ENCODE measurements at places on chromosomes 1 and 21.

DNA sequence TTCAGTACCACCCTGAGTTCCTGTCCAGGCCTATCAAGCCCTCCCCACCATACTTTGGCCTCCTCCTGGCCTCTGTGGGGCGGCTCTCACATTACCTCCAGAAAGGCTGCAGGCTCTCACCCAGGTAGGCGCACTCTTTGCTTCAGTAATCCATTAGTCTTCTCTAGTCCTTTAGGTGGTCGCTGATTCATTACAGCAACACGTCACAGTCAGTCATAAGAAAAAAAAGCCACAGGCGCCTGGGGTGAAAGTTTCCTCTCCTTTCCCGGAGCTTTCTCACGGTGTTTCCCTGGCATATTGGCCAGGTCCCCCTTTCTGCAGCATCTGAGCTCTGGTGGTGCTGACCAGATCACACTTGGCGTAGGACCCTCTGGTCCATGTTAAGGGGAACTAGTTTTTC, 12.1 kb downstream of the SLFNL1 start:
- DNase-seq, result no peak

DNA sequence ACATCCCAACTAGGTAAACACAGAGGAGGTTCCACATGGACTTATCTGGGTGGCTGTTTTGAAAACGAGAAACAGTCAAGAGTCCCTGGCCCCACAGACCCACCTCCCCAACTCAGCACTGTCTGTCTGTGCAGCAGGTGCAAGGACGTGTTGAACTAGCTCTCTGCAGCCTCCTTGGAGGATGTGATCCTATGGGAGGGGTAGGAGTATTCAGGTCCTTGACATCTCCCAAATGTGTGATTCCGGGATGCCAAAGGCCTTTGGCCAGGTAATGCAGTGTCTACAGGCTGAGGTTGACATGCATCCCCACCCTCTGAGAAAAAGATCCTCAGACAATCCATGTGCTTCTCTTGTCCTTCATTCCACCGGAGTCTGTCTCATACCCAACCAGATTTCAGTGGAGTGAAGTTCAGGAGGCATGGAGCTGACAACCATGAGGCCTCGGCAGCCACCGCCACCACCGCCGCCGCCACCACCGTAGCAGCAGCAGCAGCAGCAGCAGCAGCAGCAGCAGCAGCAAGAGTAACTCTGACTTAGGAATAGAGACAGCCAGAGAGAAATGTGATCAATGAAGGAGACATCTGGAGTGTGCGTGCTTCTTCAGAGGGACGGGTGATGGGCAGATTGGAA, 151.6 kb upstream of the CAMK1G start:
- DNase-seq, result no peak

DNA sequence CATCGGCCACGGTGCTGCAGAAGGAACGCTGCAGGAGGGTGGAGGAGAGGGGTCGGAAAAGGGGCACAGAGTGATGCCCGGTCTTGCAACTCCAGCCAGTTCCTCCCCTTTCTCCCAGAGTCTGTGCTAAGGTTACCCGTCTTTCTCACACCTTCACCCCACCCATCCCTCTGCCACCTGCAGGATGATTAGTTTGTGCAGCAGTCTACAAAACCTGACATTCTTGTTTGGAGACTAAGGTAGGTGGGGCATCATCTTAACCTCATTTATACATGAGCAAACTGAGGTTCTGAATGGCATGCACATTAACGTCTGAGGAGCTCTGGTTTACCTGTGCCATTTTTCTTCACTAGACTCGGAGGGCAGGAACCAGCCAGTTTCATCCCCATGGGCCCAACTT, 232.3 kb downstream of the GRIK3 start:
- DNase-seq, result no peak

- no peak for DNase-seq
Observed at GRCh38 chr1:33288976-33289857, 31.7 kb downstream of the A3GALT2 start.

GRCh38 chr1:247409869-247410544, 6.0 kb upstream of the NLRP3 start:
- DNase-seq, result no peak

DNA sequence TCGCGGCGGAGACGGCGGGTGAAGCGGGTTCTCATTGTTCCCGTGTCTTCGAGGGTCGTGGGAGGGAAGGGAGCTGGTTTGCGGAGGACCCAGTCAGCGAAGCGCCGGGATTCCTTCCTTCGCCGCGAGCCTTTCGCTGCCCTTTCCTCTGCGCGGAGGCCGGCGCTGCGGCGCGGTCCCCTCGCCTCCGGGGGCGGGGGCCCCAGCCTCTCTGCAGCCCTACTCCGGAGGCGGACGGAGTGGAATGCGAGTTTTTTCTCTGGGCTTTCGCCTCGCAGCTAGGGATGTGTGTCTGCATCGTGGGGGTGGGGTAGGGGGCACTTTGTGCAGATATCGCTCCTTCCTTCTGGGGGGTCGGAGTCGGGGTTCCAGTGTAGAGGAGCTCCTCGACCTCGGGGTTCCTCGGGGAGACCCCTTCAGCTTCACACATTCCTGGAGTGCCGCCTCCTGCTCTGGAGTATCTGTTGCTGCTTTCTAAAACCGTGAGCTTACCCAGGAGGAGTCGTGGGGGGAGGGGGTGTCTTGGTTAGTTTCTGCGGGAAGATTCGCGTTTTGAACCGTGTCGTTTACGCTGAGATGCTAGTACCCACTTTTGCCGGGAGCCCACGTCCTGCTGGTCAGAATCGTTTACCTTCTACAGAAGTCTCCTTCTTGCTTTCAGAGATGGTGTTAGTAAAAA, 595 bp downstream of the RNF2 start:
- DNase-seq, result peak; percentile 5

- no peak for DNase-seq
Observed at GRCh38 chr1:30731806-30732276, 8.5 kb upstream of the MATN1 start.

DNA sequence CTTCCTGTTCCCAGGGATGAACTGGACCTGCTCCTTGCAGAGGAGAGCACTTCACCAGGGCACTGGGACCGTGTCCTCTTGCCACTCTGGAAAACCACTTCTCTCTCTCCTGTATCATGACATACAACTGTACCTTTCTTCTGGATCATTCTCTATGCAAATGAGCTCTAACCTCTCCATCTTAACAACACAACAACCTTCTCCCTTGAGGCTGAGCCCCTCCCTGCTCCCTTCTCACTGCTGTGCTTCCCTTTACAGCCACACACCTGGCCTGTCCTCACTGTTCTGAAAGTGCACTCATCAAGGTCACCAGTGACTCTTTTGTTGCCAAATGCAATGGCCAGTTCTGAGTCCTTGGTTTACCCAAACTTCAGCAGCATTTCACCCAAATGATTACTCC, 54.5 kb upstream of the MRPS6 start:
- DNase-seq, result no peak

DNA sequence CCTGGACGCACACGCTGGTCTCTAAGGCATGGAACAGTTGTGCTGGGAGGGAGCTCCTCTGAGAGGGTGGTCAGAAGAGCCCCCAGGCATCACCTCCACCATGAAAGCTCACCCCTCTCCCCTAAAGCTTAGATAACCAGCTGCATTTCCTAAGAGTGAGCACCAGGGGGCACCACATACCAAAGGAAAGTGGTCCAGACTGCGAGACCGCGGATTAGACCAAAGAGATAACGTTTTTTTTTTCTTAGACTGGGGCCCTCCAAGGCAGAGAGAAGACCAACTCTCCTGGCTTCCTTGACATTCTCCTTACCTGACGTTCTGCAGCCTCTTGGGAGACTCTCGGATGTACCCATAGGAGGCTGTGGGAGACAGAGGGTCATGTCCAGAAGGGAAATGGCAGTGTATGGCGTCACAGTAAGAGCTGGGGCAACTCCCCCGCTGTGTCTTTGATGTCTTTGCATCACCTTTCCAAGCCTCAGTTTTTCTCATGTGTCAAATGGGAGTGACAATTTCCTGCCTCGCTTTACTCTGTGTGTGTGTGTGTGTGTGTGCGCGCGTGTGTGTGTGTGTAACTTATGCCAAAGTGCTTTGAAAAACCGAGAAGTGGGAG, 12.3 kb upstream of the IFNLR1 start:
- no peak for DNase-seq

GRCh38 chr1:184078564-184079249, 27.2 kb downstream of the TSEN15 start:
- DNase-seq, result peak; percentile 35

DNA sequence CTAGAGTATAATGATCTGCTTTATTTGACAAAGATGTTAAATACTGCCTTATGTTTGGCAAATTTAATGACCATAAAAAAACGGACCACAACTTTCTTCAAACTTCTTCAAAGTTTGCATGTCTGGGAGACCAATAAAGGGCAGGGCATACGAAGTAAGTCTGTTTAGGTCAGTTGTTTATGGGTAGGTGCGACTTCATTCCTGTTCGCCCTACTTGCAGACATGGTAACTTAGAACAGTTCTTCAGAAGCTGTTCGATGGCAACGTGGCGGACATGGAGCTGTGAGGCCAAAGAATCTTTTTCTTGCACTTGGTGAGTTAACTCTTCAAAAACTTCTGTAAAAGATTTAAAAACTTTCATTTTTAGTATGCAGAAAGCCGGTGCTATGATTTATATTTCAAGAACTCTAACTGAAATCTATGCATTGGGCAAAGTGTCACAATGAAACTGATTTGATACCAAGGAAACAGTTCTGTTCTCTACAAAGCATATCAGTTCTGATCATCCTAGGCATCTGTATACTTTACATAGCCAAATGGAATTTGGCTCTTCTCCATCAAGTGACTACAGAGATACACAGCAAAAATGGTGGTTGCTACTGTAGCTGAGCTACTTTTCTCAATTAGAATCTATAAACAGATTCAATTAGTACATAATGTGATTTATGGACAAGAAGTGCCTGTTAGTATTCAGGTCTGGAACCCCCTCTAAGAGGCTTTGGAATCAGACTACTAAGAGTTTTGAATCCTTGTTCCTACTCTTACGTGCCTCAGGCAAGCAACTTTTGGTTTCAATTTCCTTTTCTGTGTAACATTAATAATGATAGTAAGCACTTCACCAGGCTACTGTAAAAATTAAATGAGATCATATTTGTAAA, 25.7 kb downstream of the C21orf91 start:
- no peak for DNase-seq

GRCh38 chr1:108034396-108034795, 69.4 kb upstream of the VAV3 start:
- no peak for DNase-seq

DNA sequence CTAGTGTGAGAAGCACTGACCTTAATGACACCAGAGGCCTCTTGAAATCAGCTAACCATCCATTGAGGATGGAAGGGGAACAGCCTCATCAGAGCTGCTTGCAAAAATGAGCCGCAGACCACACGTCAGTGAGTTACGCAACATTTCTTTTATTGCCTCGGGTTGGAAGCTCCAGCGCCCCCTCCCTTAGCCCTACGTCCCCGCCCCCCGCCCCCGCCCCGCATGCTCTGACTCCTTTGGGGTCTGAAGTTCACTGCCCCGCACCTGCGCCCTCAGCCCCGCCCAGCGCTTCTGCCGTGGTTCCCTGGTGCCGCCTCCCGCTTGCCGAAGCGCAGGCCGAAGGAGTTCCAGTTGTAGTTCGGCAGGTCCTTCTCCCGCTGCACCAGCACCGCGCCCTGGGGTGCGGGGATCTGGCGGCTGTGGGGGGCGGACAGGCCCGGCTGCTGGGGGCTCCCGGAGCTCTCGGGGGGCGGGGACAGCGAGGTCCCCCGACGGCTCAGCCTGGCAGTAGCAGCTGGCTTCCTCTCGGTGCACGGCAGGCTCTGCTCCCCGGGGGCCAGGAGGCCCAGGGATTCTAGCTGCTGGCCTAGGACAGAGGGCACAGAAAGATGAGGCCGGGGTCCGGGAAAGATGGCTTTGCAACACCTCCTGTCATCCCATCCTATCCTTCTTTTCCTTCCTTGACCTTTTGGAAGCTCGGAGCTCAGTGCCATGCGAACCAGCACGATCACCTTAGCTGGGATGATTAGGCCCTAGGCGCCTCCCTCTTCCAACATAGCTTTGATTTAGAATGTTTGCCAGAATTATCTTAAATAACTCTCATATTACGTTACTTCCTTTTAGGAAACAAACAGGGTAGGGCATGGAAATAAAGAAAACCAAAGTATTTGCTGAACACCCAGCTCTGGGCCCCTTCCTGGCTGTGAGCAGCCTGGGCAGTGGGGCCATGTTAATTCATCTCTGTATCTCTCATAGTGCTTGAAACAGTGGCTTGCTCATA, 5.8 kb downstream of the KISS1 start:
- no peak for DNase-seq

DNA sequence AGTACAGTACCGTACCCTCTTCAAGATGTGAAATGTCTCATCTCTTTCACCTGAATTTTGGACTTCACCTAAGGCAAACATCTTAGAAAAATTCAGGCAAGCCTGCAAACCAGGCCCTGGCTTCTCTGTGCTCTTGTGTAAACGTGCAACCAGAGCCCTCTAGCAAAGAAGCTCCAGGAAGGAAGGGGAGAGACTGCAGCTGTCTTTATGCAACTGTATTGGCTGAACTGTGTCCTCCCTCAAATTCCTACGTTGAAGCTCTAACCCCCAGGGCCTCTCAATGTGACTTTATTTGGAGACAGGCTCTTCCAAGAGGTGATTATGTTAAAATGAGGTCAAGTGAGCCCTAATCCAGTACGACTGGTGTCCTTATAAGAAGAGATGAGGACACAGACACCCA, 60.3 kb downstream of the SLC45A1 start:
- DNase-seq, result no peak
